ENCODE measurements at places on chromosomes 1 and 21.

- no peak for DNase-seq
These were observed 1.3 kb downstream of the CATSPER4 start for GRCh38 chr1:26191739-26192138.

DNA sequence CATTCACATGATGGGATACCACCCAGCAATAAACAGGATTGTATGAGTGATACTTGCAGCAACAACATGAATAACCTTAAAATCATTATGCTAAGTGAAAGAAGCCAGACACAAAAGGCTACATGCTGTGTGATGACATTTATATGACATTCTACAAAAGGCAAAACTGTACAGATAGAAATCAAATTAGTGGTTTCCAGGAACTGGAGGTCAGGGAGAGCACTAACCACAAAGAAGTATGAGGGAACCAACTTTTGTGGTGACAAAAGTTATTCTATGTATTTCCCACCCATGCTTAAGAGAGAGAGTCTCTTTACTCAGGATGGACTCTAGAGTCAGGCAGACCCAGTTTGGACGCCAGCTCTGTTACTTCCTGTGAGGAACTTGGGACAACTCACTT, 364.5 kb upstream of the DAB1 start:
- DNase-seq, result no peak

- no peak for DNase-seq
These were observed 78.7 kb upstream of the VAV3 start for GRCh38 chr1:108043707-108044106.

- no peak for DNase-seq
These were observed 517 bp downstream of the LRIG2 start for GRCh38 chr1:113073479-113073950.

GRCh38 chr1:117527566-117528102, 78.2 kb upstream of the TENT5C start:
- no peak for DNase-seq

DNA sequence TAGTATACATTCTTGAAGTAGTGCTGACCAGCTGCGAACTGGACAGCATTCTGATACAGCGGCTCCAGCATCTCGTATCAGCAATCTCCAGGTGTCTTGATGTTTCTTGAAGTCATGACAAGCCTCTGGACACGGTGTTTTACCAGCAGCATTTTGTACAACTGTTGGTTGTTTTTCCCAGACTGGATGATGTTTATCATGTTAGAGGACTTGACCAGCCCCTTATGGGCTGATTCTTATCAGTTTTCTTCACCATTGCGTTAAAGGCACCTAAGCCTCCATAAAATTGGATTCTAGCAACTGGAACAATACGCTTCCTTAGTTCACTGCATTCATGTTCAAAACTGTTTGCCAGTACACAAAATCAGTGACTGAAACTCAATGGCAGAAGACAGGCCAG, 29.1 kb downstream of the CACHD1 start:
- no peak for DNase-seq

GRCh38 chr1:211518330-211519289, 26.6 kb upstream of the RD3 start:
- no peak for DNase-seq

- peak; percentile 71 for DNase-seq
These were observed 26.4 kb upstream of the BTG2 start for GRCh38 chr1:203278885-203279406.

DNA sequence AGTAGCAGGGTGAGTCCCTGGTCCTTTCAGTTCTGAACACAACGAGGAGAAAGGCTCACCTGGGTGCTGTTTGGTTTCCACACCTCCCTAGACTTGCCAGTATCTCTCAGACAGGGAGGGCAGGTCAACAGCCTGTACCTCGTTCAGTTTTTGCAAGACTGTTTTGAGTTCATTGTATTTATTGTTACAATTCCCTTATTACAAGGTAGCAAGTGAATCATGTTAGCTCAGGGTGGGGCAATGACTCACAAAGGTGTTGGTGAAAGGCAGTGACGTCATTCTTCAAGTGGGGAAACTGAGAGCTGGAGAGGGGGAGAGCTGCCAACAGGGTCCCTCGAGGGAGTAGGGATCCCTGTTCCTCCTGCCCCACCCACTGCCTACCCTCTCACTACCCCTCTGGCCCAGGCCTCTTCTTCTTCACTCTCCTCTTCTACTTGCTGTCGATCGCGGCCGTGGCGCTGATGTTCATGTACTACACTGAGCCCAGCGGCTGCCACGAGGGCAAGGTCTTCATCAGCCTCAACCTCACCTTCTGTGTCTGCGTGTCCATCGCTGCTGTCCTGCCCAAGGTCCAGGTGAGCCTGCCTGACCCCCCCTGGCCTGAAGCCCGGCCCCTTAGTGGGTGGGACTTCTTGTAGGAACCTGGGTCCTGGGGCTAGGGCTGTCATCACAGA, 13.4 kb downstream of the SERINC2 start:
- DNase-seq, result no peak

- no peak for DNase-seq
These were observed 117.7 kb downstream of the HLCS start for GRCh38 chr21:36848730-36849274.

DNA sequence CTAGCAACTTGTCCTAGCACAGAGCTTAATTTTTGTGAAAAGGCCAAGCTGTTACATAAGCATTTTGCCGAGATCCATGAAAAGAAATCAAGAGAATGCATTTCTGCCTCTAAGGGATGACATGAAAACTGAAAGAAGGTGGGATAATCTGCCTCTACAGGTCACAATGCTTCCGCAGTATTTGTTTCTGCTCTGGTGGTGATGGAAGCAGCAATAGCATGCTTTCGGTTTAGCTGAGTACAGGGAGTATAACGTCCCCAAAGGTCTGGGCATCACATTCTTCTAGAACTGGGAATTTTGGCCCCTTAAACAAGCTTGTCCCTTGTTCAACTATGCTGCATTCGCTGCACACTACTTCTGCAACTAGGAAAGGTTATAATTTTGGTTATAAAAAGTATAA, 14.4 kb upstream of the MAGI3 start:
- no peak for DNase-seq

DNA sequence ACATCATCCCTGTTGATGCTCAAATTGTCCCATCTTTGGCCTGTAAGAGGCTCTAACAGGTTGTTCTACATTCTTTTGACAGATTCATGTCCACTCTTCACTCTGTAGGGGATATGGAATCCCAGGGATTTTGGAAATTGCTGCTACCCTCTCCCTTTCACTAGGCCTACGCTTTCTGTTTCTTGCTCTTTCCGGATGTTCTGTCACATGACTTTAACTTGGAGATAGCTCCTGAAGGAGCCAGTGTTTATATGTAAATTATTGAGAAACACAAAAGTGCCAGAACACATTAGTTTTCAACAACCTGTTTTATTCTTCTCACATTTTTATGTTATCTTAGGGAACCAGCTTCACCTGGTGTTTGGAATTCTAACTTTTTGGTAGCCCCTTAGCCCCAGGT, 287.1 kb upstream of the ST6GALNAC5 start:
- DNase-seq, result no peak
